ENCODE measurements at places on chromosomes 1 and 21.

DNA sequence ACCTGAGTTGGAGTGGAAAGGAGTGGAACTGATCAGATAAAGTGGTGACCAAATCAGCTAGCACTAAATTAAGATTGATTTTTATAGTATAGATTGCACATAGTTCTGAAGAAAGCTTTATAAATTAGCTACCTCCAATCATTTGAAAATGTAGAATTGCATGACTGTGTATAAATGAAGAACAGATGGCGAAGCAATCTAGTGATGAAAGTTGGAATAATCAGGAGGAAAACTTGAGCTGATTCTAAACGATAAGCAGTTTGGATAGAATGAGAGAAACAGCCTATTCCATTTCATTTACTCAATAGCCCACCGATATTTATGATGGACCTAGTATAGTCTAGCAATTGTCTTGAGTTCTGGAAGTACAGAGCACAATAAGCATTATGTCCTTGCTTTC, 661.5 kb downstream of the PLA2G4A start:
- DNase-seq = no peak

GRCh38 chr1:209883341-209883971, 54.6 kb upstream of the SYT14 start:
- DNase-seq = no peak

DNA sequence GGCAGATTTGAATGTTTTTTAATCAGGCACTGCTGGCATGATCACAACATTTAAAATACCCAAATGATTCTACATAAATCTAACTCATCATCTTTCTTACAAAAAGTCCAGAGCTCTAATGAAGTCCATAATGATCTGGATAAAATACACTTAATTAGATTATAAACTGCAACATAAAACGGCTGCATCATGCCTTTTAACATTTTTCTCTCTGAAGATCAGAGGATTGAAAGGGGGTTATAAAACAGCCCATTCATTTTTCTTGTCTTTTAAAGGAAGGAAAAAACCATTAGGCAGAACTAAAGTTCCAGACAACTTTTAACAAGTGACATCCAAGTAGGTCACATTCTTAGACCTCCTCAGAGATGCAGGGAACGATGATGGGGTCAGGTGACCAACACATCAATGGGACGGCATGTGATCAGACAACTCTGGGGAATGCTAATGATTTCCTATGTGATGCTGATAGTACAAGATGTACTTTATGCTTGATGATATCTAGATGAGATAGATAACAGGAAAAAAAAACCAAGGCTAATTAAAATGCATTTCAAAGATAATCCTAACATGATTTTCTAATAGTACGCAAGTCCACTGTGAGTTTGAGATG, 455.1 kb downstream of the SMYD3 start:
- DNase-seq = no peak

DNA sequence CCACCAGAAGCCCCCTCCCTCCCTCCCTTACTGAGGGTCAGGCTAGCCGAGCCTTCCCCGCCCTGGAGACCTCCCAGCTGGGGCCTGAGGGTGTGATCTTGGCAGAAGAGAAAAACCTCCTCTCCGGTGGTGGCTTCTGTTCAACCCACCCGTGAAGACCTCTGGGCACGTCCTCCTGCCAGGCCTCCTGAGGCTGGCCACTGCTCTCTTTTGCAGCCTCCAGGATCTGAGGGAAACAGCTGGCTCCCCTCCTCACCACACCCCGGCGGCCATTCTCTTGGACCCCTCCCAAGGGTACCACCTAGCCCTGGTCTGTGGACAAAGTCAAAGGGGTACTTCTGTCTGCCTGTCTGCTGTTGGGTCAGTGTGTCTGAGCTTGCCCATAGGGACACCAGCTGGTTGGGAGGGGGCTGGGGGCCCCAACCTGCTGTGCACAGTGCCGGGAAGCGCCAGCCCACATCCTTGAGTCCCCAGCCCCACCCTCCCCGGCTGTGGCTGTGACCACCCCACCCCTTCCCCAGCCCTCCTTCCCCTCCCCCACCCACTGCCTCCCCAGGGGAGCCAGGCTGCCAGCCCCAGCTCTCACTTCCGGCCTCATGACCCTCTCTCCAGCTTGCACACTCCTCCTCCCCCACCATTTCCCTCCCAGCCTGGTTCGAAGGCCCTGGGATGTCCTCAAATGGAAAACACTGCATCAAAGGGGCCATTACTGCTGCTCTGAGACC, 48.1 kb downstream of the AHDC1 start:
- DNase-seq = no peak

GRCh38 chr1:206666031-206666561, 18.6 kb upstream of the MAPKAPK2 start:
- DNase-seq = no peak

DNA sequence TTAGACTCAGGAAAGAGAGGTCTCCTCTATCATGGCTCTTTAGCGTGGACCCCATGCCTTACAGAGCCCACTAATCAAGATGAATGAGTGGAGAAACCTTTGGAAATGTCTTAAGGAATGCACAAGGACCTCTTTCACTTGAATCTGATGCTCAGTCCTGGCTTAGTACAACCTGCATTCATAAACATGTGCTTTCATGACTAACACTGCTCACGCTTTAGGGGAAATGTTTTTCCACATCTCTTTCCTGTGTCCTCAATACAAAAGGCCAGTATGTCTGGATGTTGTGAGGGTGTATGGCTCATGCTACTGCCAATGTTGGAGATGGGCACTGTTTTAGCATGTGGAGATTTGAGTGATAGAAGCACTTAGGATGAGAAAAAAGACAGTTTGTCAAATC, 14.2 kb upstream of the GNG12 start:
- no peak for DNase-seq

DNA sequence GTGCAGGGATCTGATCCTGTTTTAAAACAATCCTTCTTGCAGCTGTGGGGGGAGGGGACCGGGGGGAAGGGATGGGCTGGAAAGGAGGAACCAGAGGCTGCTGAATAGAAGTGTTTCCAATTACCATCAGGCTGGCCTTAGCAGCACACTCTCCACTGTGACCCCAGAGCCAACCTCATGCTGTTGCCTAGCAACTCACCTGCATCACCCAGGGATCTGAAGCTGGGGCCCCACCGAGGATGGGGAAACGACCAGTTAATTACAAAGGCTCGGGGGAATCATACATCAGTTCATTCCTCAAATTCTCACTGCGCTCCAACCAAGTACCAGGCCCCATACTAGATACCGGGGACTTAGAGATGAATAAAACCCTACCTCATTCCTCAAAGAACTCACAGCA, 11.9 kb upstream of the GPX7 start:
- no peak for DNase-seq

Data from activated T-cell treated with anti-CD3 and anti-CD28 coated beads, Interleukin-2, amount 50 U/mL, for 48 hours (primary cell).